ENCODE measurements at places on chromosomes 2 and 18. TPM values are rescaled to one million over a fixed set of nuclear protein-coding genes. Genes with fewer than 3 reads are reported as not detected.

ZSCAN30 gene
- total RNA-seq = 9.6 TPM

DOK6 gene
- 0.28 TPM for total RNA-seq

KRTCAP3 gene
- not detected for total RNA-seq

ABCG5 gene
- not detected for total RNA-seq

ALMS1 gene
- total RNA-seq = 8.9 TPM

G6PC2 gene
- total RNA-seq = not detected

RAB27B gene
- total RNA-seq = 3.5 TPM

RAB11FIP5 gene
- 34.2 TPM for total RNA-seq

FER1L5 gene
- total RNA-seq = 0.09 TPM

DES gene
- total RNA-seq = not detected

HOXD9 gene
- total RNA-seq = 0.09 TPM

IL36RN gene
- total RNA-seq = not detected

NETO1 gene
- total RNA-seq = not detected

GYPC gene
- 5.8 TPM for total RNA-seq

CD226 gene
- total RNA-seq = 0.09 TPM

ST6GAL2 gene
- 0.09 TPM for total RNA-seq

THSD7B gene
- not detected for total RNA-seq

REG3A gene
- total RNA-seq = not detected

MRPS9 gene
- total RNA-seq = 32.0 TPM

RNU2-63P gene
- 284 TPM for total RNA-seq

ATP6V1B1 gene
- total RNA-seq = not detected

SMCHD1 gene
- total RNA-seq = 76.1 TPM

EPHA4 gene
- total RNA-seq = 29.6 TPM

CYTIP gene
- total RNA-seq = not detected

GAREM1 gene
- total RNA-seq = 1.9 TPM

AOX1 gene
- 3.9 TPM for total RNA-seq

DNAJC5G gene
- total RNA-seq = not detected

PLGLB1 gene
- 0.18 TPM for total RNA-seq

TEX44 gene
- not detected for total RNA-seq

RFX8 gene
- 0.28 TPM for total RNA-seq

SLC9A4 gene
- total RNA-seq = not detected

FOXD4L1 gene
- not detected for total RNA-seq

CYP27C1 gene
- under 0.01 TPM for total RNA-seq

VAMP5 gene
- 88.9 TPM for total RNA-seq
